ENCODE measurements at places on chromosomes 3 and 15. TPM values are rescaled to one million over a fixed set of nuclear protein-coding genes. Genes with fewer than 3 reads are reported as not detected.

GRCh38 chr15:73891328-73892315 is 18.3 kb downstream of the TBC1D21 start:
- DNase-seq: no peak

- no peak for DNase-seq
Observed at GRCh38 chr3:182241766-182242488, 530.2 kb downstream of the SOX2 start.

GRCh38 chr3:129701161-129701560 is 94.7 kb upstream of the PLXND1 start:
- no peak for DNase-seq

DNA sequence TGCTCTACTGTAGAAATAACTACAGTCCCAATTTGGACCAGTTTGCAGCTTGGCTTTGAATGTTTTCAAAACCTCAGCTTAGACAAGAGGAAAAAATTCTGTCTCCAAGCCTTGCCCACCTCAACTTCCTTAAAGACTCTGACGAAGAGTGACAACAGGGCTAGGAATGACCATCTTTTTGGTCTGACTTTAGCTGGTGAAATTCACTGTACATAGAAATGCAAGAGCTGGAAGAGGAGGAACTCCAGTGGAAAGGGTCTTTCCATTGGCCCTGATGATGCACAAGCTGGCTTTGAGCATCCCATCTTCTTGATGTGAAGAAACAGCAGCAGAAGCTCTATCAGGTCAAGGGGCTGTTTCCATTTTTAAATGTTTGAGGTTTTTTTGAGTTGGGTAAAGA is 22.7 kb upstream of the SH3BP5 start:
- no peak for DNase-seq

CCR3 gene
- not detected for total RNA-seq

SLC6A11 gene
- not detected for total RNA-seq

UBE2E1 gene
- total RNA-seq: 87.0 TPM

CHDH gene
- 0.91 TPM for total RNA-seq

EPHB1 gene
- total RNA-seq: 5.2 TPM

ACTR8 gene
- total RNA-seq: 41.9 TPM

Measured in activated T-helper 1 cell treated with anti-CD3 and anti-CD28 coated beads, Interleukin-12 subunit alpha, Interleukin-12 subunit beta, Interleukin-2, Interleukin-4 antibody, amounts not matched to agents 30 ng/mL and 10 ng/mL and 1 ng/mL, durations not matched to agents 14 hours and 24 hours and 36 hours (primary cell).